ENCODE measurements at places on chromosomes 11 and 22. TPM values are rescaled to one million over a fixed set of nuclear protein-coding genes. Genes with fewer than 3 reads are reported as not detected.

DNA sequence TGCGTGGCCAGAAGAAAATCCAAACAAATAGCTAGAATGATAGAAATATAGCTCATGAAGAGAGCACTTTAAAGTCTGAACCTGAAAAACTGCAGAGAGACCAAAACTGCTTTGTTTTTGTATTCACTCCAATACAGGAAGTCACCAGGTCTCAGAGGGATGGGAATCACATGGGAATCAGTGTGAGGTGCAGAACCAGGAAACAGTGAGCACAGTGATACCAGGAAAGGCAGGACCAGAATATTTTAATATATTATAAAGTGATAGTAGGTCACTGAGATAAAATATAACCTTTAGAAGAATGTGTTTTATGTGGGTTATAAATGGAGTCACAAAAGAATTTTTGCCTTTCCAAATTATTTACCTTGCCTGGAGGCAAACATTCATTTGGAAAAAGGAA is 277.3 kb downstream of the CASP12 start:
- no peak overlapping the region for H3K4me3 ChIP-seq
- DNase-seq, result no peak
- no peaks in the 10 kb centered on the region for H3K4me1 ChIP-seq
- H3K27me3 ChIP-seq, result no peaks in the 10 kb centered on the region

- H3K4me3 ChIP-seq, result no peak overlapping the region
- DNase-seq, result no peak
- no peaks in the 10 kb centered on the region for H3K27me3 ChIP-seq
Observed at GRCh38 chr11:120612513-120613263, 101.1 kb downstream of the GRIK4 start.

LRRN4CL gene
- total RNA-seq, result not detected

IRAG1 gene
- total RNA-seq, result 4.9 TPM

DNA sequence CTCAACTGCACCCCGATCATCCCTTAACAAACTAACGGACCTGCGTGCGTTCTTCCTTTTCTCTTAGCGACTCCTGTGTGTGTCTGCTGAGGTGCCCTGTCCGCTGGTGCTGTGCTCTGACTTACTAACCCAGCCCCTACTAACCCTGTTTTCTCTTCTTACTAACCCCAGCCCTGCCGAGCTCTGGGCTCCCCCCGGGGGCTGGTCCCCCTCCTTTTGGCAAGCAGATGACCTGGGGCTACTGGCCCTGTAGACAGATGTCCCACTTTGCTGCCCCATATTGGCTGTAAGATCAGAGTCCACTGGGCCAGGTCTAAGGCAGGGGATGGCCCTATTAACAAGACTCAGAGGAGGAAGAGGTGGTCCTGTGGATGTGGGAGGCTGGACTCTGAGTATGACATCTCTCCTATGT is 14.7 kb downstream of the MIAT start:
- no peaks in the 10 kb centered on the region for H3K27me3 ChIP-seq
- DNase-seq, result peak; percentile 87
- peaks cover 84% of the 10 kb centered on the region for H3K4me1 ChIP-seq
- H3K36me3 ChIP-seq, result peaks cover 7% of the 10 kb centered on the region

- H3K36me3 ChIP-seq, result peaks cover 11% of the 10 kb centered on the region
- H3K27ac ChIP-seq, result no peak overlapping the region
- DNase-seq, result peak; percentile 78
- H3K4me3 ChIP-seq, result no peak overlapping the region
- peaks cover 8% of the 10 kb centered on the region for H3K4me1 ChIP-seq
- no peaks in the 10 kb centered on the region for H3K27me3 ChIP-seq
Observed at GRCh38 chr11:18392434-18393321, 1.7 kb upstream of the LDHA start.

DNA sequence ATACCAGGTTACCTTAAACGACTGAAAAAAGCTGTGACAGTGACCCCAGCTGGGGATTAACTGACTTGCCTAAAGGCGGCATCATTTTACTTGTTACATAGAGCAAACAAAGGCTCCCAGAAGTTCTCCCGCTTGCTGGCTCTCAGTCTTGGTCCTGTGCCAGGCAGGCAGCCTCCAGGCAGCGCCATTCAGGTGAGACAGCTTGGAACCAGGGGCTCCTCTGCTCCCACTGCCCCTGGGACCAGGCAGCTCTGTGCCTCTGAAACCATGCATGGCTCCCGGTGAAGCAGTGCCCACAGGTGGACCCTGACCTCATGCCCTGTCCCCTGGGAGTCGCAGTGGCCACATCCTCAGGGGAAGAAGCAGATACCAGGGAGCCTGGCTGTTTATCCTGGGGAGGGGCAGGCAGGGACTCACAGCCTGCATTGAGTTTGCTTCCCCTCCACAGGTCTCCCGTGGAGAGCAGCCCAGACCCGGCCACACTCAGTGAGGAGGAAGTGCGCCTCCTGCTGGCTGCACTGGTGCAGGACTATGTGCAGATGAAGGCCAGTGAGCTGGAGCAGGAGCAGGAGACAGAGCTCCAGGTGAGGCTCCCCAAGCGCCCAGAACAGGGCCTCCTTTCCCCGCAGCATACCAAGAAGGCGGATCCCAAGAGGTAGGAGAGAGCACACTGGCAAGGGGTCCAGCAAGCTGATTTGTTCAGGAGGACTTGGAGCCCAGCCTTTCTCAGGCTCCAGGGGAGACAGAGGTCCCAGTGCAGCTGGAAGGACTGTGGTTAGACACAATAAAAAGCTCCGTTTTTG is 15.6 kb upstream of the CYP2R1 start:
- H3K27me3 ChIP-seq, result no peaks in the 10 kb centered on the region
- DNase-seq, result peak; percentile 96
- H3K4me1 ChIP-seq, result peaks cover 11% of the 10 kb centered on the region
- H3K27ac ChIP-seq, result no peak overlapping the region
- H3K36me3 ChIP-seq, result no peaks in the 10 kb centered on the region

- peak overlapping the region; percentile 89 for H3K27ac ChIP-seq
- peaks cover 18% of the 10 kb centered on the region for H3K4me1 ChIP-seq
- DNase-seq, result no peak
- H3K4me3 ChIP-seq, result peak overlapping the region; percentile 88
Observed at GRCh38 chr11:31509051-31509428, 382 bp downstream of the IMMP1L start.

DNA sequence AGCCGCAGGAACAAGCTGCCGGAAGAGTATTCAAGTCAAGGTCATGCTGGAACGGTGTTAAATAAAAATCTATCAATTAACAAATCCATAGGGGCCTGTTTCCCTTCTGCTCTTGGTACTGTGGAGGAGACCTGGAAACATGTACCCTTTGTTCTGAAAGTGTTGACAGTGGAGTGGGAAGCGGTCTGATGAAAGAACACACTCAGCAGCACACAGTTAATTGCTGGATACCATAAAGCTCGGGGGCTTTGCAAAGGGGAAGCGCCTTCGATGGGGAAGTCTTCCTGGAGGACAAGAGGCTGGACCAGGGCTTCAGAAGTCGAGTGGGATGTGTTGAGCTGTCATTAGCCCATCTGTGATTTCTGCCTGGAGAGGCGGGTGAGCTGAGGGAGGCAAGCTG is 112.5 kb upstream of the CLPB start:
- DNase-seq, result no peak
- H3K4me1 ChIP-seq, result no peaks in the 10 kb centered on the region
- H3K4me3 ChIP-seq, result no peak overlapping the region
